IPS DF 19.7 (cell line): ENCODE measurements at places on chromosomes 7 and 10.

- no peak for DNase-seq
Measured at GRCh38 chr10:69123306-69123746, 652 bp upstream of the VPS26A start.

DNA sequence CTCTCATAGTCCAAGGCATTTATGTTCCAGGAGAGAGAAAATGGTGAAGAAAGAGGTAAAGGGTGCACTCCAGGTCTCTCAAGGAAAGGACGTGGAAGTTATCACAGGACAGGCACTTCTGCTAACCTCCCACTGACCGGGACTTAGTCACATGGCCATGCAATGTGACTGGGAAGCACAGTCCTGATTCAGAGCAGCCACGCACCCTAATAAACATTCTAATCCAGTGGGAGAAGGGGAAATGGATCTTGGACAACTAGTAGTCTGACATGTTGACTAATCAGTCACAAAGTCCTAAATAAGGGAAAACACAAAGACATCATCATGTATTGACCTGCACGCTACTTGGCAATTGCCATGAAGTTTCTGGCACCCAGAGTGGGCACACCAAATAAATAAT is 417.5 kb upstream of the ZMIZ1 start:
- DNase-seq = no peak

- no peak for DNase-seq
Measured at GRCh38 chr10:91319336-91319735, 90.8 kb upstream of the HECTD2 start.

- no peak for DNase-seq
Measured at GRCh38 chr7:1358376-1359050, 100.8 kb downstream of the MICALL2 start.

GRCh38 chr10:20093600-20093999 is 277.4 kb downstream of the PLXDC2 start:
- DNase-seq = no peak

DNA sequence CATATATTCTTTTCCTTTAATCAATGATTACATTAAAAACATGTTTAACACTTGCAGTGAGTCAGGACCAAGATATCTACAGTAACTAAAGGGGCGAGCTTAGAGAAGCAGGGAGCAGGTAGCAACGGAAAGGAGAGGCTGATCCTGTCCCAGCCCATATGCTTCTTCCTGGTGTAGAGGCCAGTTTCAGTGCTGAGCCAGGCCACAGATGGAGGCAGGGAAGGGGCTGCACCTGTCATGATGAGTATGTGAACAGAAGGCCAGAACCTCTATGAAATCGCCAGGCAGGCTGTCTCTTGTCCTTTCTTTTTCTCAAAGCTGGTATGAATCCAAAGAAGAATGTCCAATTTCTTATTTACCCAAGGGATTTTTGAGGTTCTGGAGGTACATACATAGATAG is 16.3 kb downstream of the REEP3 start:
- no peak for DNase-seq

GRCh38 chr10:71694567-71694968 is 25.0 kb downstream of the C10orf105 start:
- DNase-seq = no peak

DNA sequence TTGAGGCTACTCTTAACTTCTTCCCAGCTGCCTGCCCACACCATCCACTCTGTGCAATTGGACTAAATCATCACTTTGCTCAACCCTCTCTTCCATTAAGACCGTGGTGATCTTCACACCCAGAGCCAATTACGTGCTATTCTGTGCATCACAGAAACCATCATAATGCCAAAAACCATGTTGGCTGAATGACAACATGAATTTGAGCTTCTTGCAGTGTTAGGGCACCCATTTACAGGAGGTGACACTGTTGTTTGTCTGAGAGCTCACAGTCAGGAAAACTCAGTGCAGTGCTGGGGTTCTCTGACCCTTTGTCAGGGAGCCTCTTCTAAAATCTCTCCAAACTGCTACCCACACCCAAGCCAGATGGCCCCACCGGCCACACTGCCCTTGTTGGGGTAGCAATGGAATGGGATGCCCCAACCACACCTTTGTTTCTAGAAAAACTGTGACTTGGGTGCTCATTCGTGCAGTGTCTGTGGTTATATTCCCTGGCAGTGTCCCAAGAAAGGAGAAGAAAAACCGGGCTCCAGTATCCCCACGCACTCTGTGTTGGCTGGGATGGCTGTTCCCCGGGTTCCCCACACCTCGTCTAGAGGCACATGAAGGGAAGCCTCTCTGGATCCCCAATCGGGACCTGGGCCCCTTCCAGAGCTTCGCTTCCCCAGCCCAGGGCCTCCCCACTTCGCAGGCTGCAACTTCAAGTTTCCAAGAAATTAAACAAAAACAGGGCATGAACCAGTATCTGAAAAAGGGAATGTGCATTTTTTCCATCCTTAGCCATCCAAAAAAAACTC is 2.0 kb upstream of the TNS3 start:
- DNase-seq = no peak

DNA sequence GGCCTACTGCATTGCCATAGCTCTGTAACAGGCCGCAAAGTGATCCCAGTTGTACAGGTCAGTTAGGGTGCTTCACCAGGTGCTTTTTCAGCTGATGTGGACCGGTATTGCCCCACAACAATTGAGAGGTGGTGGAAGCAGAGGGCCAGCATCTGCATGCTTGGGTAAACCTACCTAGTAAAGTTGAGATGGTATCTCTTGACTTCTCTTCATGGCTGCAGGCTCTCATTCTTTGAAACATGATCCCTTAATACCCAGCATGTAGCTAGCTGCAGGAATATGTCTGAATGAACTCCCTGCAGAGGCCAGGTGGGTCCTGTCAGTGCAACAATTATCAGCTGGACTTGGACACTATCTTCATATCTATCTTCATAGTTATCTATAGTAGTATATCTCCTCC is 60.7 kb upstream of the CCDC6 start:
- DNase-seq = no peak

DNA sequence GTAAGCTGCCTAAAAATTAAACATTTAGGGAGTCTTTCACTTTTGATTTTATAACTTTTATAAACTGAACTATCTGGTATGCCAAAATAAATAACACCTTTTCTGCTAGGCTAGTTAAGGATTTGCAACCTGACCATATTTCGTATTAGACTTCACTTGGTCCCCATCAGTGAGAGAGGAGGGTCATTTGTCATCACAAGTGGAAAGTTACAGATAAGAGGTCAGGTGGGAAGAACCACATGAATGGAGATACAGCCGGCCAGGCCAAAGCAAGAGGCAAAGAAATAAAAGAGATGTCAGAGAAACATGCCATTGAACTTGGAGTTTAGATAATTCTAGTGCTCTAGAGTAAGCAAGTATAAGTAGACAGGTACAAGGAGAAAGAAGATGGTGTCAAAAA is 44.5 kb upstream of the STMP1 start:
- DNase-seq = no peak

GRCh38 chr10:132302421-132303310 is 5.1 kb downstream of the STK32C start:
- no peak for DNase-seq

- peak; percentile 57 for DNase-seq
Measured at GRCh38 chr10:78551184-78552005, 517.4 kb upstream of the ZMIZ1 start.

GRCh38 chr7:75647709-75648438 is 90.9 kb downstream of the HIP1 start:
- DNase-seq = no peak

- DNase-seq = no peak
Measured at GRCh38 chr7:9149499-9150082, 716.2 kb downstream of the NXPH1 start.

- DNase-seq = no peak
Measured at GRCh38 chr7:274266-274665, 15.7 kb upstream of the FOXL3 start.
